Myocyte (in vitro differentiated cells): ENCODE measurements at places on chromosomes 12 and 14.

DNA sequence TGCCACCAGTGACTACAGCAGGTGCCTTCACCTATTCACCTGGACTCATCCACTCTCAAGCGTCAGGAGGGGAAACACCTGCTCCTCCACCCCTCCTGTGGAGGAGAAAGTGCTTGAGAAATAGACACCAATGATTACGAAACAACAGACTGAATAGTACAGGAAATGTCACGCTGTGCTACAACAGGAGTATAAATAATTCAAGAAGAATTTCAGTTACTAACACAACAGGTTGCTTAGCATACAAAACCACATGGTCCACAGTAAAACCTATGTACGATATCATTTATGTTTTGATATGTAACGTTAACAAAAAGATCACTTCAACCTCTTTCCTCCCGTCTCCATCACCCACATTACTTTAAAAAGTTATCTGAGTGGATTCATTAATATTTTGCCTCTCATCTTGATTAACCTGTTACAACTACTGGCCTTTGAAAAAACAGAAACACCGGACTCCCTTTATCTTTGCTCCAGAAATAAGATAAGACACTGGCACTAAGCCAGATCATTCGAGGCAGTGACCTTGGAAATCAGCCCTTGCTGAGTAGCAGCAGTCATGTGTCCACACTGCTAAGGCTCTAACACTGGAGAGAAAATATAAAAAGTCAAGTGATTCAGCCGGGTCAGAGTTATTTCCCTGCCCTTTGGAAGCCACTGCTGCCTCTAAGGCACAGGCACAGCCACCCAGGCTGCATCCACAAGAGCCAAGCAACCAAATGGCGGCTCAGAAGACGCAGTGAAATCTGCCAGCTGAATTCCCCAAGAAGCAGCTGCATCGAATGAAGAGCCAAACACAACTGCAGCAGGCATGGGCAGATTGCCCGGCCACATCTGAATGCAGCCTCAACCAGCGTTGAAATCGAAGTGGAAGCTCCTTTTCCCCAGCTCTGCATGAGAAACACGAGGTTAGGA, 40.9 kb downstream of the NT5DC3 start:
- peak; percentile 97 for DNase-seq

DNA sequence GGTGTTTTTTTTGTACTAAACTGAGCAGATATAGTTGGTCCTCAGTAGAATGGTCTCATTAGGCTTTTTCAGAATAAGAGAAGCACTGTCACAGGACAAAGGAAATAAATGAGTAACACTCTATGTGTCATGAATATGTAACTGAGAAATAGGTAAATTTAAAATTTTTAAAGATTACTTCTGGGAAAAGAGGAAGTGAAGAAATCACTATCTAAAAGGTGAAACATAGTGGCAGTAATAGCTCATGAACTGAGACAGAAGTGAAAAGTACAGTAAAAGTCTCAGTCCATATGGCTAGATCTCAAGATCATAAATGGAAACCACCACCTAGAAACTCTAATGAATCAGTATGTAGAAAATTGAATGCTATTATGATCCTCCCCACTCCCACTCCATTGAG, 89.3 kb upstream of the TTC7B start:
- DNase-seq = no peak

- peak; percentile 93 for DNase-seq
Observed at GRCh38 chr12:52496590-52497071, 3.6 kb upstream of the KRT6A start.

- no peak for DNase-seq
Observed at GRCh38 chr14:21245813-21246212, 23.4 kb downstream of the HNRNPC start.
